ENCODE measurements at places on chromosomes 12 and 14. TPM values are rescaled to one million over a fixed set of nuclear protein-coding genes. Genes with fewer than 3 reads are reported as not detected.

Gene SERPINA12
- not detected for total RNA-seq

DNA sequence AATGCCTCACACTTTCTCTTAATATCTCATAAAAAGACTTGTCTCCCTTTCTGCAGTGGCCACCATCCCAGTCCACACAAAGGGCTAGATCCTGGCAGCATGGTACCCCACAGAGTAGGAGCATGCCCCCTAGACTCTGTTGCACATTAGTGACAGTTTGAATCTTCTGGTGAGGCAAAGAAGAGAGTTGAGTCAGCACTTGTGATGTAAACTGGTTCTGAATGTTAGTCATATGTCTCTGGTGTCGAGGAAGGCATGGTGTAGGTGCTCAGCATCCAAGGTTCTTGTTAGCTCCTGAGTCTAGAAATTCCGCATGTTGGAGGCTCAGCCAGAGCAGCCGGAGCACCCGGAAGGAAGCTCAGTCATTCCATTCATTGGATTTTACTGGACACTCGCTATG lies 9.8 kb downstream of the TTC9 start:
- H3K27me3 ChIP-seq, result peaks cover 2% of the 10 kb centered on the region
- no peak overlapping the region for H3K27ac ChIP-seq
- no peaks in the 10 kb centered on the region for H3K36me3 ChIP-seq
- DNase-seq, result no peak
- no peak overlapping the region for H3K4me3 ChIP-seq
- H3K4me1 ChIP-seq, result no peaks in the 10 kb centered on the region

DNA sequence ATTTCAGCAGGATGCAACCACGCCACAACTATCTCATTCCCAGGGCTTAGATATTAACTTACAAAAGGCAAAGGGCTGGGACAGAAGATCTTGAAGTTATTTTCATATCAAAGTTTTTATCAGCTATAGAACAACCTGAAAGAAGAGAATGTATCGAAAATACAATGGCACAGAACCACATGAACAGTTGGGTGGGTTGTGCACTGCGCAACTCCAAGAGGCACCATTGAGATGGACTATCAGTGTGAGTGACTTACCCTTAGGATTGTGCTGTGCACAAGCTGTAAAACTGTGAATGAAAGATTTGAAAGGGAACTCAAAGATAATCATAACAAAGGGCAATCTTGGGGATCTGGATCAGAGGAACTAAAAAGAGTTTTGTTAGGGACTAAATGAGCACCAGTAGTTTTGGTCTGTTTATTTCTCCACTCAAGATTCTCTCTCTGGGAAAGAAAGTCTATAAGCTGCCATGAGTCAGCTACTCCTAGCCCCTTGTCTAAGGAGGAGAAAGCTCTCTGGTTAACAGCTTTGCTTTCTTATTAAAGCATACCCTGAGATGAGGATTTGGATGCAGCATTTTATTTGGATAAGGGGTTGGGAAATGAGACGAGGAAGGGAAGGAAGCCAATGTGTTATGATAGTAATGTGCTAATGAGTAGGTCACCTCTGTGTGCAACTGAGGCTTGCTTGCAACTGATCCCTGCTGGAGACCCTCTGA lies 62.2 kb downstream of the TBX5 start:
- no peak overlapping the region for H3K27ac ChIP-seq
- no peak overlapping the region for H3K4me3 ChIP-seq
- no peaks in the 10 kb centered on the region for H3K36me3 ChIP-seq
- no peaks in the 10 kb centered on the region for H3K27me3 ChIP-seq
- DNase-seq, result peak; percentile 56

GRCh38 chr12:6280053-6280469 lies 30.4 kb upstream of the PLEKHG6 start:
- H3K4me3 ChIP-seq, result no peak overlapping the region
- no peak for DNase-seq
- no peak overlapping the region for H3K27ac ChIP-seq
- no peaks in the 10 kb centered on the region for H3K27me3 ChIP-seq

DNA sequence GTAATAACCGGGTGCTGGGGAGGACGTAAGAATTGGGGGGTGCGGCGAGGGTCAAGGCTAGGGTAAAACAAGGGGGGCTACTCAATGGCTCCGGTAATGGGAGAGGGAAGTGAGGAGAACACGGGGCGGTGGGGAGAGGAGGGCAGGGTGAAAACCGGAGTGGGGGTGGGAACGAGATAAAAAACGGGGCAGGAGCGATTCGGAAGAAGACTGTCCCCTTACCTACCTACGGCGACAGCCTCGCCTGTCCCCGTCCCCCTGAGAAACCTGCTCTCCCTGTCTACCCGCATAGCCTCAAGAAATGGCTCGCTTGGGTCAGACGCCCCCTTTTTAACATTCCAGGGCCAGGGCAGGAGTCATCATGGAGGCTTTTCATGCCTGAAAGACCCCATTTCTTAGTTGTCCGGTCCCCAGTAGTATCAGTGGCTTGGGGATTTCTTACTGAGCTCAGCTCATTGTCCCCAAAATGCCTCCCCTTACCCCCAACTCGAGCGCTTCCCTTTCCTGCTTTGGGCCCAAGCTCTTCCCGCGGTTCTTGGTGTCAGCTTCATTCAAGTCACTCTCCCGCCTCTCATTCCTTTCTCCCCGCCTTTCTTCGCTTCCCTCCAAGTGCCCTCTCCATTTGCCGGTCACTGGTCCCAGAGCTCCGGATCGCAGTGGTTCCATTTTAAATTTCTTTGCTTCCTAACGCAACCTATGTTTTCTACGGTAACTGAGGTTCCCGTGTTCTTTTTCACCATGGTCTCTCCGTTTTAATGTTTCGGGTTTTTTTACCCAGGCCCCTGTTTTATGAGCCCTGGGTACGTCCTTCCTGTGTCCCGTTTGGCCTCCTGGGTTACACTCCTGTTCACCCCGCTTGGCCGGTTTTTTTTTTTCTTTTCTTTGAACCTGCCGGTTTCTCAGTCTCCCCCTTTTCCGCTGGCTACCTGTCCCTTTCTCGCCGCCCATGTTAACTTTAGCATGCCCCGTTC lies 1.2 kb upstream of the WSB2 start:
- no peaks in the 10 kb centered on the region for H3K4me1 ChIP-seq
- H3K27ac ChIP-seq, result peak overlapping the region; percentile 96
- peak; percentile 70 for DNase-seq
- peak overlapping the region; percentile 68 for H3K4me3 ChIP-seq

GRCh38 chr12:15757553-15758255 lies 31.5 kb downstream of the EPS8 start:
- no peak for DNase-seq

Gene PTPN21
- 31.6 TPM for total RNA-seq

DNA sequence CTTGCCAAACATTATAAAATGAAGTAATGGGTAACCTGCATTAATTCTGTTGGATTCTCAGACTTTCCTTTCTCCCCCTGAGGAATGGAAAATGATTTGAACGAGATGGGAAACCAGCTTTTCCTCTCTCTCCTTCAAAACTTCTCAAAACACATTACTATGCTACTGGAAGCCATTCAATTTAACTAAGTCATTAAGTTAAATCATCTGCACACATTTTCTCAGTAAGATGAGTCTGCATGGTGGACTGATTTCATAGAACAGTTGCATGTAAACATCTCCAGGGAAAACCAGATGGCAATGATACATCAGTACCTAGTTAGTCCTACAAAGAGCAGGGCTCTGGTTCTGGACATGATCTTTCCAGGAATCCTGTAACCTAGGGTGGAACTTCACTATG lies 59.9 kb downstream of the BMP4 start:
- no peaks in the 10 kb centered on the region for H3K36me3 ChIP-seq
- H3K4me1 ChIP-seq, result peaks cover 16% of the 10 kb centered on the region
- no peak overlapping the region for H3K27ac ChIP-seq
- DNase-seq, result peak; percentile 79

GRCh38 chr14:75230140-75230792 lies 48.4 kb upstream of the FOS start:
- H3K27me3 ChIP-seq, result no peaks in the 10 kb centered on the region
- H3K4me3 ChIP-seq, result no peak overlapping the region
- no peaks in the 10 kb centered on the region for H3K4me1 ChIP-seq
- no peak for DNase-seq

Gene KRT85
- not detected for total RNA-seq

All from lung (tissue), 17 donors.